ENCODE measurements at places on chromosomes 1 and 21. TPM values are rescaled to one million over a fixed set of nuclear protein-coding genes. Genes with fewer than 3 reads are reported as not detected.

The ANKRD35 gene
- 0.69 TPM for total RNA-seq

The SLAMF9 gene
- total RNA-seq: not detected

The TRAF5 gene
- 84.0 TPM for total RNA-seq

- H3K27ac ChIP-seq: no peak overlapping the region
- no peaks in the 10 kb centered on the region for H3K36me3 ChIP-seq
- no peak for DNase-seq
- no peak overlapping the region for H3K4me3 ChIP-seq
- no peaks in the 10 kb centered on the region for H3K27me3 ChIP-seq
These were observed 53.4 kb downstream of the TBX15 start for GRCh38 chr1:118934706-118935105.

DNA sequence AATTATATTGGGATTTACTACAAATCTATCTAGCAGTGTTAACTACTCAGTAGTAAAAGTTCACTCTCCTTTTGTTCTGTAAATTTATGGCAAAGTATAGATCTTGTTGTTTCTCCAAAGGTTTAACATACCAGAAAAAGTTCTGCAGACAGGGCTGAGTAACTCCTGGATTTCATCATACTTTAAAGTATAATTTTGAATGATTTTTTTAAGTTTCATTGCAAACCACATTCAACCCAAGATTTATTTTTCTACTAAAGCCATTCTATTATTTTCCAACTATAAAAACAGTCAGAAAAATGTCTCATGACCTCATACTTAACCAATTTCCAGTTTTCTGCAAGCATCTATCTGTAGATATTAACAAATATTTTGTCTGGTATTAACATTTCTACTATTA lies 585.8 kb upstream of the ZRANB2 start:
- DNase-seq: no peak
- no peaks in the 10 kb centered on the region for H3K27me3 ChIP-seq
- H3K4me1 ChIP-seq: no peaks in the 10 kb centered on the region
- H3K36me3 ChIP-seq: no peaks in the 10 kb centered on the region
- no peak overlapping the region for H3K4me3 ChIP-seq

All from activated naive CD8-positive, alpha-beta T cell treated with anti-CD3 and anti-CD28 coated beads, Interleukin-2, amount 10 ng/mL, durations not matched to agents 7 days and 5 days (primary cell).